ENCODE measurements at places on chromosomes 16 and 17.

GRCh38 chr16:8323153-8323552 lies 267.2 kb downstream of the TMEM114 start:
- no peak for DNase-seq

GRCh38 chr16:82192665-82193064 lies 22.6 kb upstream of the MPHOSPH6 start:
- DNase-seq = no peak

- no peak for DNase-seq
These were observed 22.5 kb upstream of the SP6 start for GRCh38 chr17:47873200-47874090.

- no peak for DNase-seq
These were observed 107.3 kb downstream of the IRX5 start for GRCh38 chr16:55037966-55038365.

GRCh38 chr17:59767176-59767575 lies 59.7 kb downstream of the VMP1 start:
- no peak for DNase-seq

GRCh38 chr17:34379868-34380267 lies 16.8 kb upstream of the CCL1 start:
- DNase-seq = no peak

DNA sequence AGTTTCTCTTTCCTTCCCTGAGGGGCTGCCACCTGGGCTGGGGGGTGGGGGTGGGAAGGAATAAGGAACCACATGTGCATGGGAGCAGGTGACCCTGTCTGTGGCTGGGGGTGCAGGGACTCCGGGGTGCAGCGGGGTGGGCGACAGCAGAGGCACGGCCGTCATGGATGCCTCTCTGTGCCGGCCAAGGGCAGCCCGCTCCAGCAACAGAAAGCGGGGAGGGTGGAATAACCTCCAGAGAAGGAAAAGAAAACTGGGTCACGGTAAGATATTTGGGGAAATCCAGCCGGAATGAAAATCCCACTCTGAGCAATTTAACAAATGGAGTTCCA lies 4.2 kb downstream of the NDUFAF8 start:
- DNase-seq = no peak

DNA sequence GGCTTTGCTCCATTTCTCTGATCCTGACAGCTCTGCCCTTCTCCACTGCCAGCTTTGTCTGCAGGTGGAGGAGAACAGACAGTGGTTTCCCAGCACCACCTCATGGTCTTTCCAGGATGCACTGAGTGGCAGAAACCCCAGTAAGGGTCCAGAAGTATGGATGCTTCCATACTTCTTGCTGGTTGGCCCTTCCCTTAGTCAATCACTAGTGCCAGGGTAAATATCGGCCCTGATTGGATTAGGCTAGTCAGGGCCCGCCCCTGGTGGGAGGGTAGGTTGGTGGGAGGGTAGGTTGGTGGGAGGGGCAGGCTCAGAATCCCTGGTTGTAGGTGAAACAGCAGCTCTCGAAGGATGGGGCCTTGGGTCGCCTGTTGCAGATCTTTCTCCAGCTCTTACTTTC lies 10.2 kb downstream of the RNF213 start:
- no peak for DNase-seq

GRCh38 chr17:83174362-83175118 lies 95.1 kb downstream of the METRNL start:
- no peak for DNase-seq

DNA sequence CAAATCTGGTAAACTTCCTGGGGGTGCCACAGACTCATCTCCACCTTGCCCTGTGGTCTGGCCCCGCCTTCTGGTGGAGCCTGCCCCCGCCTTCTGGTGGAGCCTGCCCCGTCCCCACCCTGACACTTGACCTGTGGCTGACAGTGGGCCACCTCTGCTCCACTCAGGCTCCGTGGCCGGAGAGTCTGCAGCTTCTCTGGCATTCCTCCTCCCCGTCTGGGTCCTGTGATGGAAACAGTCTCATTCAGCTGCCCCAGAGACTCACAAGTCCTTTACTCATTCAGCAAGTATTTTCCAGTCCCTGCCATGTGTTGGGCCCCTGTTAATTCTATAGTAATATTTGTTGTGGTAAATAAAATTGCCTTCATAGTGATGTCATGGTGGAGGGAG lies 21.0 kb upstream of the G6PC1 start:
- no peak for DNase-seq

DNA sequence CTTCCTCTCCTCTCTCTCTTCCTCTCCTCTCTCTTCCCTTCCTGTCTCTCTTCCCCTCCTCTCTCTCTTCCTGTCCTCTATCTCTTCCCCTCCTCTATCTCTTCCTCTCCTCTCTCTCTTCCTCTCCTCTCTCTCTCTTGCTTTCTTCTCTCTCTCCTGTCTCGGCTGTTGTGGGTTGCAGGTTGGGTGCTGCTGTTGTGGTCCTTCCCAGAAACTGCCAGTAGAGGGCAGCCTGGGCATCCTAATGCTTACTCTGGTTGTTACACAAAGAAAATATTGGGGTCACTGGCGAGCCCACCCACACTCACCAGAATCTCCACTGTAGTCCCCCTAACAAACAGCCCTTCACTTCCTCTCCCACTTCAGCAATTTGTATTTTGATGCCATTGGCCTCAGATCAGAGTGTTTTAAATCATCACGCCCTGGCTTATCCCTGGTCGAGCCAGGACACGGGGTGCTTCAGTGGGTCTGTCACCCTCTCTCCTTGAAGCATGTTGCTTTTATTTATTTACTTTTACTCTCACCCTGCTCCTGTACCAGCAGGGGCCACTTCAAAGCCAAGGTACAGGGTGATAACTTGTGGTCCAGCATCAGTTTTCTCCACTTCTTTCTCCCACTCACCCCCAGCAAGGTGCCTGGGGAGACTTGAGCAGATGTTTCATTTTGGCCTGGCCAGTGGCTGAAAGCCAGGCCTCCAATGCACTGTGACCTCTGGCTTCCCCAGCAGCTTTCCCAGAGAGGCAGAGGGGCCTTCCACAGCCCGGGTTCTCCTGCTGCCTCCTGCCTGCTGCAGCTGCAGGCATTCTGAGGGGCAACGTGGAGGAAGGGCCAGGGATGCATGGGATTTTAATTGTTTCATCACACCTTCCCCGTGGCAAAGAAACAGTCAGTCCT lies 4.7 kb upstream of the MMP15 start:
- peak; percentile 53 for DNase-seq

- no peak for DNase-seq
These were observed 16.9 kb downstream of the MYO1D start for GRCh38 chr17:32859857-32860525.

GRCh38 chr17:2071024-2071385 lies 16.1 kb downstream of the HIC1 start:
- no peak for DNase-seq
